AML-193 (cell line): ENCODE measurements at places on chromosomes 2 and 18.

DNA sequence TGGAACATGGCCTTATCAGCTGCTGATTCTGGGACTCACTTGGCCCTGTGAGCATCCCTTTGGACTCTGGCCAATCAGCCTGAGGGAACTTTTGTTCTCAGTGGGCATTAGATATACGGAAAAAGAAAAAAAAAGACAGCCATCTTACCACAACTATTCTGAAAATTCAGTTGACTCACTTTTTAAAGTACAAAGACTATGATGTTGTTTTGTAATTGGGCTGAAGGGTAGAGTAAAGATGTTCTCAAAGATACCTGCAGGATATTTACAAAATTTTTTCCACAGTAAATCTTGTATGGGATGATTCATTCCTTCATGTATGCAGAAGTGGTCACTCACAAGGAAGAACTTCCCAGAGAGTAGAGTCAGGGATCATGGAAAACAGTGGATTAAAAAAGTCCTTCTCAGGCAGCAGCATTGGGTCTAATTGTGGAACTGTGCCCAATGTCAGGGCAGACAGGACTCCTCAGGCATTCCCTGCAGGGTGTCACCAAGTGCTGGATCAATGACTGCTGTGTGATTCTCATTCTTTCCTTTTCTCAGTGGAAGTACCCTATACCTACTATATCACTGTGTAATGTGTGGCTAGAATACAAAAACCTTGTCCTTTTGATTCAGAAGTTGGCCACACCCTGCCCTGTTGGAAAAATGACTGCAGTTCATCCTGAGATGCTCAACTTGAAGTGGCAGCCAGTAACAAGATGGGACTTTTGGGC, 35.4 kb downstream of the SULT1C4 start:
- no peak for DNase-seq

- no peak for DNase-seq
Observed at GRCh38 chr18:35051641-35052377, 10.6 kb downstream of the MAPRE2 start.

- no peak for DNase-seq
Observed at GRCh38 chr2:109293663-109294062, 164.7 kb downstream of the SH3RF3 start.

GRCh38 chr18:53191634-53192033, 851.6 kb downstream of the DCC start:
- no peak for DNase-seq

DNA sequence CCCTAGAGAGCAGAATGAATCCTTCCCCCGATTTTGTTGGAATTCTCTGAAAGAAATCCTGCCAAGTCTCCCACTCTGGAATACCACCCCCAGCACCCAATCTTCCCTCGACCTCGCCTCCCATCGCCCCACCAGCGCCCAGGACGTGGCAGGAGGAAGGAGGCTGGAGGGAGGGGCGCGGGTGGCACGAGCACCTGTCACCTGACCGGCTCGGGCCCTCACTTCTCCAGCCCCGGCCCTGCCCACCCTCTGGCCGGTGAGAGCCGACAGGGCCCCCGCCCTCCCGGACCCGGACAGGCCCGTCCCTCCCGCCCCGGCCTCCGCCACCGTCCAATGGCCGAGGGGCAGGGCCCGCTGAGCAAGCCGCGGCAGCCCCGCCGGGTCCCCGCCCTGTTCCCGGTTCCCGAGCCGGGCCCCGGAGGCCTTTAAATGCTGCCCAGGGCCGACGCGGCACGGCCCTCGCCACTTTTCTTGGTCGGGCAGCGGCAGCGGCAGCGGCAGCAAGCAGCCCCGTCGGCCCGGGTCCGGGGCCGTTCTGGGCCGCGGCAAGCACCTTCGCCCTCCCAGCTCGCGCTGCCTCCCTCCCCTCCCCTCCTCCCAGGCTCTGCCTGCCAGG, at the start of gene LGALSL:
LGALSL (plus strand) TSS at position 393 of the 616 bp plus-strand sequence. CDS start 384 bp downstream, outside the sequence.
- DNase-seq, result peak; percentile 53

GRCh38 chr2:207143215-207144172, 22.3 kb downstream of the KLF7 start:
- DNase-seq, result peak; percentile 66

DNA sequence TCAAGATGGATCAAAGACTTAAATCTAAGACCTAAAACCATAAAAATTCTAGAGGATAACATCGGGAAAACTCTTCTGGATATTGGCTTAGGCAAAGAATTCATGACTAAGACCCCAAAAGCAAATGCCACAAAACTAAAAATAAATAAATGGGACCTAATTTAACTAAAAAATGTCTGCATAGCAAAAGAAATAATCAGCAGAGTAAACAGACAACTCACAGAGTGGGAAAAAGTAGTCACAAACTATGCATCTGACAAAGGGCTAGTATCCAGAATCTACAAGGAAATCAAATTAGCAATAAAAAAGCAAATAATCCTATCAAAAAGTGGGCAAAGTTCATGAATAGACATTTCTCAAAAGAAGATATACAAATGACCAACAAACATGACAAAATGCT, 18.2 kb upstream of the ASB18 start:
- no peak for DNase-seq

DNA sequence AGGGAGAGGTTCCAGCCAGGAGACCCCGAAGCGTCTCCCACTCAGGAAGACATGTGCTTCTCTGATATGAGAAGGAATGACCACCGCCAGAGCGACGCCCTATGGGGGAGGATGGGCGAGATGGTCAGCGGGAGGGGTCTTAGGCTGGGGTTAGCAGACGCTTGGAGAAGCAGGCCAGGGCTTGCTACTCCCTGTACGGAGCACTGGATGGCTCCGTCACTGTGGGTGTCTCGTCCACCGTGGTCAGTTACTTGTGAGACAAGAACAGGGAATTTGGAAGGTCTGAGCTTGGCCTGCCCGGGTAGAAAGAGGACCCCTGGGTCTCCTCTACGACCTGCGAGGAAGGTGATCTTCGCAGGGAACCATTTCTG, 39.8 kb downstream of the TMEM18 start:
- no peak for DNase-seq
